ENCODE measurements at places on chromosomes 2 and 18.

DNA sequence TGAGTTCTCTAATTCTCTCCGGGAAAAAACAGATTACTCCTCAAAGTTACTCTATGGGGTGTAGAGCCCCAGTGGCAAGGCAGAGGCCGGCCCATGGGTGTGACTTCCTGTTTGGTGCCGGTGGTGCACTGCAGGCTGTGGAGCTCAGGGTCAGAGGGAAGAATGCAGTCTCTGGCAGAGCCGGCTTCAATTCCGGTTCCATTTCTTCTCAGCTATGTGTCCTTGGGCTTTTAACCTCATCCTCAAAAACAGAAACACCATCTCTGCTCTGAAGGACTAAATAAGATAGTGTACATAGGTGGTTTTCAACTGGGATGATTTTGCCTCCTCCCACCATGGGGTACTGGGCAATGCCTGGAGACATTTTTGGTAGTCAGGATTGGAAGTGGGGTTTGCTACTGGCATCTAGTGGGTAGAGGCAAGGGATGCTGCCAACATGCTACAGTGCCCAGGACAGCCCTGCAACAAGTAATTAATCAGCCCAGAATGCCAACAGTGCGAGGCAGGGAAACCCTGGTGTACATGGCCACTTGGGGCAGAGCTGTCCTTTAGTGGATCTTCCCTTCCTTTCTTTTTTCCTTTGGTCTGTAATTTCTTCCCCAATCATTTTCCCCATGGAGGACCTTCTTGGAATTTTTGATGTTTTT lies 81.2 kb downstream of the INSIG2 start:
- no peak for DNase-seq

GRCh38 chr18:35736696-35737095 lies 155.2 kb downstream of the GALNT1 start:
- no peak for DNase-seq

GRCh38 chr2:1484131-1484884 lies 71.0 kb downstream of the TPO start:
- no peak for DNase-seq

DNA sequence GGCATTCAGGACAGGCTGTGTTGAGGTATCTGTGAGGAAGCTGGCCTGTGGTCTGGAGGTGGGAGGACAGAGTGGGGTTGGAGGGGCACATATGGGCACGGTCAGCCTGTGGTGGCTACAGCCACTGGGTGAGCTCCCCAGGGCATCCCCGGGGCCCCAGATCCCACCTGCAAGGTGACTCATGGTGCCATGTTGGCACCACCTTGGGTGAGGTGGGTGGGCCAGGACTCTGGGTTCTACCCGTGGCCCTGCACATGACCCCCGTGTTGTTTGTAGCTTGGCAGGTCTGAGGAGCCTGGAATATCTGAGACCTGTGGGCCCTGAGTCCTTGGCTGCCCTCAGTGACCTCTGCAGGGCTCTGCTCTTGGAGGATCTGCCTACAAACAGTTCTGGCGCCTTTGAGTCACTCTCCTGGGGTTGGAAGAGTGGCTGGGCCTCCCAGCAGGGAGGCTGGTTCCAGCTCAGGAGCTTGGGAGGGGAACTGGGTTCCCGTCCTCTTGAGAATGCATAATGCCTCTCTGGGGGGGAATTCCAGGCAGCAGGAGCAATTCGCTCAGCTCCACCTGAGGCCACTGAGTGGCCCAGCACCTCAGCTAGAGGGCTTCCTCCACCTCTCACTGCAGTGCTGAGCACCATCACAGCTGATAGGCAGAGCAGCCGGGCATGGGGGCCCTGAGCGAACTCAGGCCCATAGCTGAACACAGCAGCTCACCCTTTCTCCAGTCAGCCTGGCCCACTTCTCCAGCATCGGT lies 105.1 kb downstream of the DYSF start:
- no peak for DNase-seq

GRCh38 chr2:197615016-197615652 lies 60.3 kb downstream of the RFTN2 start:
- DNase-seq = no peak

DNA sequence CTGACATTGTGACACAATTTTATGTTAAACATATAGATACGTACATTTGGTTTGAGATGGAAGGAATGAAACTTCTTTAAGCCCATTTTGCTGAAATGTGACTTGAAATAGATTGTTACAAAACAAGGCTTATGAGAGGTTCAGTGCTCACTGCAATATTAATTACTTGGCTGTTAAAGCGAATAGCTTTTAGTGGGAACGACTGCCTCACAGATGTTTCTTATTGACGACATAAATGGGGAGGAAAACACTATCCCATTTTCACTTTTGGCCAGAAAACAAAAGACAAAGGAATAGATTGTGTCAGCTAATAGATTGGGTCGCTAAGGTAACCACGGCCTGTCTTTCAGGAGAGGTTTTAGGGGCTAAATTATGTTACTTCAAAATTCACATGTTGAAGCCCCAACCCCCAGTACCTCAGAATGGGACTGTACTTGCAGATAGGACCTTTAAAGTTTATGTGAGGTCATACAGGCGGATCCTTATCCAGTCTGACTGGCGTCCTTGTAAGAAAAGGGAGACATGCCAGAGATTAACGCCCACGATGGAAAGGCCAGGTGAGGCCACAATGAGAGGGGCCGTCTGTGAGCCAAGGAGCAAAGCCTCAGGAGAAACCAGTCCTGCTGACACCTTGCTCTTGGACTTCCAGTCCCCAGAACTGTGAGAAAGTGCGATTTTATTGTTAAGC lies 10.8 kb downstream of the INPP1 start:
- DNase-seq = no peak

- DNase-seq = peak; percentile 65
Measured at GRCh38 chr2:38095996-38096861, 20.3 kb upstream of the CYP1B1 start.

GRCh38 chr2:37891846-37892435 lies 33.1 kb upstream of the RMDN2 start:
- no peak for DNase-seq

- DNase-seq = no peak
Measured at GRCh38 chr2:142515493-142515892, 362.0 kb upstream of the KYNU start.

DNA sequence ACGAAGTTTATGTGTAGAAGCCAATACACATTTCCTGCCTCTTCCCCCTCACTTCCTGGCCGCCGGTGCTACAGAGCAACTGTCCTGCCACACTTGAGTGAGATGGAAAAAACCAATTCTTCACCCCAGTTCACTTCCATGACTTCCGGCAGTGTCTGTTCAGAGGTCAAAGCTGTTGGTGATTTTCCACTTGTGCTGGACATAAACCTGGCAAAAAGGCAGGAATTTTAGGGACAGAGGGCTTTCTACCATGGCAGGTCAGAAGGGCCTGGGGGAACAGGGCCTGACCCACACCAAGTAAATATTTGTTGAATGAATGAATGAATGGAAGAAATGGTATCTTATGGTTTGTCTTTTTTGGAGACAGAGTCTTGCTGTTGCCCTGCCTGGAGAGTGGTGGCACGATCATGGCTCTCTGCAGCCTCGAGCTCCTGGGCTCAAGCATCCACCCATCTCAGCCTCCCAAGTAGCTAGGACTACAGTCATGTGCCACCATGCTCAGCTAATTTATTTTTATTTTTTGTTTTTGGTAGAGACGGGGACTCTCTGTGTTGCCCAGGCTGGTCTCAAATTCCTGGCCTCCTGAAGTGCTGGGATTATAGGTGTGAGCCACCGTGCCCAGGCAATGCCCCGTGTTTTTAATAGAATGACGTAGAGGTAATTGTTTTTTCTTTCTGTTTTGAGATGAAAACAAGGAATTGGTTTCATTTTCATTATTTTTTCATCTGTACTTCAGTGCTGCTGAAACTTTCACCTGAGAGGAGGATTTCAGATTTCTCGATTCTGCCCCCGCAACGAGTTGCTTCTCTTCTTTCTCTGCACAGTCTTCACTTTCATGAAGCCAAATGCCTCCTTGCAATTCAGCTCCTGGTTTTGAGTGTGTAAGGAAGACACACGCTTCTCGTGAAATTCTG lies 48.0 kb upstream of the LPIN2 start:
- no peak for DNase-seq

- DNase-seq = no peak
Measured at GRCh38 chr18:9366126-9366714, 31.6 kb downstream of the TWSG1 start.

- DNase-seq = no peak
Measured at GRCh38 chr2:240626531-240627300, 1.4 kb downstream of the GPR35 start.

DNA sequence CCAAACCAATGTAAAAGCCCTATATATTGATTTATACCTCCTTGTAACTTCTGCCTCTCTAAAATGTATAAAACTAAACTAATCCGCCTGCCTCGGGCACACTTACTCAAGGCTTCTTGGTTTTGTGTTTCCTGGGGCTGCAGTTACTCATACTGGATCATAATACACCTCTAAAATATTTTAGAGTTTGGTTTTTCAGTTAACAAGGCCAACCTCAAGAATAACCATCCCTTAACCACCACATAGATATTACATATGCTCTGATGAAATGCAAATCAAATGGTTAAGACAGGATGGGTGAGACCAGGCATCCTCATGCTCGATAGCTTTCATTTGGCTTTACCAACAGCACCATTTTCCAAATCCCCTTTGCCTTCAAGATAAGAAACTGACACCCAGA lies 46.4 kb downstream of the UXS1 start:
- no peak for DNase-seq

GRCh38 chr2:157777427-157777826 lies 98.7 kb downstream of the ACVR1 start:
- no peak for DNase-seq

- DNase-seq = no peak
Measured at GRCh38 chr2:167579826-167580225, 667.6 kb downstream of the STK39 start.

DNA sequence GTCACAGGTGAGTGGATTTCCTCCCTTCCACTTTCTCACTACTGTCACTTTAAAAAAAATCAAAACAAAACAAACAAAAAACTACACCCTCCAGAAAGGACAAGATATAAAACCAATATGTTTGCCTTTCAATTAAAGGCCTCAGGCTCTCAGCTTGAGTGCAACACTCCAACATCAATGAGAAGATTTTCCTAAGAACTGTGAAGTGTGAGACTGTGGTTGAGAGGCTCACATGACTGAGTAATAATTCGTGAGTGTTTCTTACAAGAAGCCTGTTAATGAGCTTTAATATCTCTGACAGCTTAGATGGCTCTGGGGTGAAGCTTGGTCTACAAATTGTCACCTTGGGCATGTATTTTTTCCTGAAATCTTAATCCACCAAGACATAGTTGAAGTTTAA lies 216.1 kb downstream of the ETAA1 start:
- DNase-seq = no peak

DNA sequence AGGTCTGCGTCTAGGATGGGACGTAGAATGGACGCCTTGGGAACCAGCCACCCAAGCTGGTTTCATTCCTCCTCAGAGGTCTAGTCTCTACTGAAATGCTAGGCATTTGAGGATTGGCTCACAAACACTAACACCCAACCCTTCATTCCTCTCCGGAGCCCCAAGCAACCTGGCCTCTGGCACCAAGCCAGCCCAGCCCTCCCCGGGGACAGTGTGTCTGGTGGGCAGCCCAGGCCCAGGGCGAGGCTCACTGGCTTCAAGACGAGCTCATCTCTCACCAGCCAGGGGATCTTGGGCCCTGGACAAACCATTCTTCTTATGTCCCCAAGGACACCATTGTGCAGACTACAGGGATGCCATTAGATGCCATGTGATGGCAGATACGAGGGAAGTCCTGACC lies 182.5 kb downstream of the CTIF start:
- DNase-seq = no peak

GRCh38 chr18:62769216-62769615 lies 53.9 kb downstream of the PHLPP1 start:
- no peak for DNase-seq

Measured in NCI-H1048 (cell line).